Activated CD4-positive, alpha-beta T cell treated with anti-CD3 and anti-CD28 coated beads, Interleukin-2, amount 10 ng/mL, durations not matched to agents 7 days and 5 days (primary cell): ENCODE measurements at places on chromosomes 11 and 22. TPM values are rescaled to one million over a fixed set of nuclear protein-coding genes. Genes with fewer than 3 reads are reported as not detected.
A peak's percentile ranks its signal among the peaks of the same experiment; 100 is the strongest.

The OR52I2 gene
- total RNA-seq: not detected

The PIM3 gene
- total RNA-seq: 44.7 TPM

The NAP1L4 gene
- 367 TPM for total RNA-seq

The OR4A47 gene
- total RNA-seq: not detected

The C11orf68 gene
- total RNA-seq: 32.7 TPM

The RFPL1 gene
- not detected for total RNA-seq

DNA sequence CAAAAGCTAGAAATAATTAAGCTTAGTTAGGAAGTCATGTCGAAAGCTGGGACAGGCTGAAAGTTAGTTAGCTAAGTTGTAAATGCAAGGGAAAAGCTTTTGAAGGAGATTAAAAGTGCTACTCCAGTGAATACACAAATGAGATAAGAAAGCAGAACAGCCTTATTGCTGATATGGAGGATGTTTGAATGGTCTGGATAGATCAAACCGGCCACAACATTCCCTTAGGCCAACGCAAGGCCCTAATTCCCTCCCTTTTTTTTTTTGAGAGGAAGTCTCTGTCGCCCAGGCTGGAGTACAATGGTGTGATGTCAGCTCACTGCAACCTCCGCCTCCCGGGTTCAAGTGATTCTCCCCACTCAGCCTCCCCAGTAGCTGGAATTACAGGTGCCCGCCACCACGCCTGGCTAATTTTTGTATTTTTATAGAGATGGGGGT is 23.3 kb upstream of the WEE1 start:
- peaks cover 8% of the 10 kb centered on the region for H3K36me3 ChIP-seq
- H3K4me3 ChIP-seq: no peak overlapping the region
- no peaks in the 10 kb centered on the region for H3K27me3 ChIP-seq
- peaks cover 4% of the 10 kb centered on the region for H3K4me1 ChIP-seq

DNA sequence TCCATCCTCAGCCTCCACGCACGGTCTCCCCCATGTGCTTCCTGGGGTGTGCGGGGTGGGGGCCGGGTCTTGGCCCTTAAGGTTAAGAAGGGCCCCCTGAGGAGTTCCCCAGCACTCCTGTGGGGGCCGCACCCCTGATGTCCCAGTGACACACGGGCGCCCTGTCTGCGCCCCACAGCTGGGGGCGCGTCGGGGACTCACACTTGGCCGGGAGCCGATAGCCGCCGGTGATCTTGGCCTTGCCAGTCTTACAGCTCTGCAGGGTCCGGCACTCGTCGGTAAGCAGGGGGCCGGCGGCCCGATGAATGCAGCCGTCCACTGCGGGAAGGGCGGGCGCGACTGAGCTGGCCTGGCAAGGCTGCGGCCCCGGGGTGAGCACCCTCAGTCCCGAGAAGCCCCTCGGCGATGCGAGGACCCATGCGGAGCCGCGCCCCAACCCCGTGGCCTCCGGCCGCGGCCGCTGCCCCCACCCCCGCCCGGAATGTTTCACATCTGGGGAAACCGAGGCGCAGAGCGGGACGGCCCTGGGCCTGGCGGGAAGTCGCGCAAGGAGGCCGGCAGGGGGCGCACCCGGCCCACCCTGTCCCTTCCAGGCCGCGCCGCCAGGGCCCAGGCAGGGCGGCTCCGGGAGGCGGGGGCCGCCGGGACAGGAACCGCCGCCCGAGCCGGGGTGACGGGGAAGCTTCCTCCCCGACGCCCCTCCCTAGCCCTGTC is 13.9 kb downstream of the OTUB1 start:
- H3K36me3 ChIP-seq: peaks cover 16% of the 10 kb centered on the region
- H3K4me3 ChIP-seq: no peak overlapping the region
- peak; percentile 72 for DNase-seq
- peaks cover 4% of the 10 kb centered on the region for H3K27me3 ChIP-seq
- H3K27ac ChIP-seq: no peak overlapping the region

GRCh38 chr11:121723246-121723741 is 270.5 kb upstream of the SORL1-AS1 start:
- no peak overlapping the region for H3K27ac ChIP-seq
- H3K27me3 ChIP-seq: peaks cover 45% of the 10 kb centered on the region
- no peak for DNase-seq
- no peaks in the 10 kb centered on the region for H3K4me1 ChIP-seq

DNA sequence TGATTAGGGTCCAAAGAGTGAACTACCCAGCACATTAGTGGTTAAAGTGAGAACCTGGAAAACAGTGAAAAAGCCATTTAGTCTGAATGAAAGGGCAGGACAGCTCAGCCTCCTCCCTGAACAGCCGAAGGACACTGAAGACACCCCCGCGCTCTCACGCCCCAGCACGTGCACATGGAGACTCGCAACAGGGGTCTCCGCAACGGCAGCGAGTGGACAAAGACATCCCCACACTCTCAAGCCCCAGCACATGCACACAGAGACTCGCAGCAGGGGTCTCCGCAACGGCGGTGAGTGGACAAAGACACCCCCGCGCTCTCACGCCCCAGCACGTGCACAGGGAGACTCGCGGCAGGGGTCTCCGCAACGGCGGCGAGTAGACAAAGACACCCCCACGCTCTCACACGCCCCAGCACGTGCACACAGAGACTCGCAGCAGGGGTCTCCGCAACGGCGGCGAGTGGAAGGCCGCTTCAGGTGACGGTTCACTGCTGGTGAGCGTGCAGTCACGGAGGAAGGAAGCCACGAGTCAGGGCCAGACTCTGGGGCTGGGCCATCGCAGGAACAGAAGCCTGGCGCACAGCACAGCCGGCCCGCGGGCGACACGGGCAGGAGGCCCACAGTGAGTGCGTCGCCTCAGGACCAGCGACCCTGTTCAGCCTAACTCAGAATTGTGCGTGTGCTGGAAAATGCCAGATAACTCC is 43.6 kb downstream of the BRD1 start:
- peaks cover 40% of the 10 kb centered on the region for H3K4me1 ChIP-seq
- DNase-seq: no peak
- no peaks in the 10 kb centered on the region for H3K27me3 ChIP-seq
- peaks cover 37% of the 10 kb centered on the region for H3K36me3 ChIP-seq

GRCh38 chr22:21754523-21754922 is 18.9 kb upstream of the YPEL1 start:
- H3K4me1 ChIP-seq: no peaks in the 10 kb centered on the region
- H3K4me3 ChIP-seq: no peak overlapping the region
- no peak for DNase-seq
- no peak overlapping the region for H3K27ac ChIP-seq
- peaks cover 19% of the 10 kb centered on the region for H3K36me3 ChIP-seq

DNA sequence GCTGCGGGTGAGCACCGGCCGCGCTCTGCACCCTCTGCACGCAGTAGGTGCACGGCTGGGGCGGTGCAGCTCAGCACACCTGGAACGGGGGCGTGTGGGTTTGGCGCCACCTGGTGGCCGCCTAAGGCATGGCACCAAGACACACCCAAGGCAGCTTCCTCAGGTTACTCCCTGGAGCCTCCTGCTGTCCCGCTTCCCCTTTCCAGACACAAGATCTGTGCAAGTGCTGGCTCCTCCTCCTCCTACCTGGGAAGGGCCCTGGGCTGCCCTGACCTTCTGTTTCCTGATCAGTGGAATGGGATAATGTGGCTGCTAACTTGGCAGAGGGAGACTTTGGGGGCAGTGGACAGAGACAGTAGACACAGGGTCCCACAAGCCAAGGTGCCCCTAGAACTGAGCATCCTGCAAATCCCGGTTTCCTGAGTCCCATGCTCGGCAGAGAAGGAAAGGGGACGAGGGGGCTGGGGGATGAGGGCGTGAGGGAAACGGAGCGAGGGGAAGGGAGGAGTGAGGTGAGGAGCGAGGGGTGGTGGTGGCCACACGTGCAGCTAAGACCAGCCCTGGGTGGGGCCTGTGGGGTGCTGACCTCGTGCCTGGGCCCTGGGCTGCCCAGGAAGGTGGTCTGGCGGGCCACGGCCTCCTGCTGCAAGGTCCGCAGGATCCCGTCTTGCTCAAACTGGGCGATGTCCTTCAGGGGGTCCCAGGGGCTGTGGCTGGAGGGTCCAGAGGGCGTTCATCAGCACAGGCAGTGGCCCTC is 34.8 kb upstream of the CARS1 start:
- no peak overlapping the region for H3K27ac ChIP-seq
- no peaks in the 10 kb centered on the region for H3K27me3 ChIP-seq
- no peaks in the 10 kb centered on the region for H3K36me3 ChIP-seq
- DNase-seq: peak; percentile 76
- H3K4me1 ChIP-seq: peaks cover 7% of the 10 kb centered on the region

DNA sequence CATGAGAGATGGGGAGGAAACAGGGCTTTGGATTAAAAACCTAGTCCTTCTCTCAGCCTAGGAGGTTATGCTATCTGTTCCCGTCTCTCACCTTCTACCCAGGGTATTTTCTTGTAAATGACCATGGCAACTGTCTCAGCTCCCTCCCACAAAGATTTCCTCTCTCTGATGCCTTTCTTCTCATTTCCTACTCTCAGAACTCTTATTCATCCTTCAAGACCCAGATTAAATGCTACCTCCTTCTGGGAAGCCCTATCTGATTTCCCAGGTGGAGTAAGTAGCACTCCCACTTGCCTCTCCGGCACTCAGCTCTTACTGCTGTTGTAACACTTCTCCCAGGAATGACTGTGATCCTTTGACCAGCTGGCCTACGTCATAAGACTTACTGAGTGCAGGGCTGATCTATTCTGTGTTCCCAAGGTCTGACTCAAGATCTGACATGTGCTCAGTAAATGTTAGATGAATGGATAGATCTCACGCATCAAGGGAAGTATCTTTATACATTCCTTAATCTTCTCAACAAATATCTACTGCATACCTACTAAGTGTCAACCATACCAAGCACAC is 175.0 kb downstream of the TENM4 start:
- no peaks in the 10 kb centered on the region for H3K36me3 ChIP-seq
- H3K4me1 ChIP-seq: no peaks in the 10 kb centered on the region
- no peaks in the 10 kb centered on the region for H3K27me3 ChIP-seq
- no peak overlapping the region for H3K27ac ChIP-seq

- peaks cover 26% of the 10 kb centered on the region for H3K36me3 ChIP-seq
- H3K4me3 ChIP-seq: no peak overlapping the region
- H3K27ac ChIP-seq: no peak overlapping the region
- H3K27me3 ChIP-seq: no peaks in the 10 kb centered on the region
- H3K4me1 ChIP-seq: no peaks in the 10 kb centered on the region
Measured at GRCh38 chr11:61863548-61864081, 27.7 kb downstream of the FADS3 start.

GRCh38 chr22:41550952-41551491 is 6.8 kb upstream of the POLR3H start:
- no peak for DNase-seq
- no peaks in the 10 kb centered on the region for H3K36me3 ChIP-seq
- H3K4me1 ChIP-seq: peaks cover under 1% of the 10 kb centered on the region
- H3K4me3 ChIP-seq: no peak overlapping the region
- no peak overlapping the region for H3K27ac ChIP-seq
- H3K27me3 ChIP-seq: no peaks in the 10 kb centered on the region

DNA sequence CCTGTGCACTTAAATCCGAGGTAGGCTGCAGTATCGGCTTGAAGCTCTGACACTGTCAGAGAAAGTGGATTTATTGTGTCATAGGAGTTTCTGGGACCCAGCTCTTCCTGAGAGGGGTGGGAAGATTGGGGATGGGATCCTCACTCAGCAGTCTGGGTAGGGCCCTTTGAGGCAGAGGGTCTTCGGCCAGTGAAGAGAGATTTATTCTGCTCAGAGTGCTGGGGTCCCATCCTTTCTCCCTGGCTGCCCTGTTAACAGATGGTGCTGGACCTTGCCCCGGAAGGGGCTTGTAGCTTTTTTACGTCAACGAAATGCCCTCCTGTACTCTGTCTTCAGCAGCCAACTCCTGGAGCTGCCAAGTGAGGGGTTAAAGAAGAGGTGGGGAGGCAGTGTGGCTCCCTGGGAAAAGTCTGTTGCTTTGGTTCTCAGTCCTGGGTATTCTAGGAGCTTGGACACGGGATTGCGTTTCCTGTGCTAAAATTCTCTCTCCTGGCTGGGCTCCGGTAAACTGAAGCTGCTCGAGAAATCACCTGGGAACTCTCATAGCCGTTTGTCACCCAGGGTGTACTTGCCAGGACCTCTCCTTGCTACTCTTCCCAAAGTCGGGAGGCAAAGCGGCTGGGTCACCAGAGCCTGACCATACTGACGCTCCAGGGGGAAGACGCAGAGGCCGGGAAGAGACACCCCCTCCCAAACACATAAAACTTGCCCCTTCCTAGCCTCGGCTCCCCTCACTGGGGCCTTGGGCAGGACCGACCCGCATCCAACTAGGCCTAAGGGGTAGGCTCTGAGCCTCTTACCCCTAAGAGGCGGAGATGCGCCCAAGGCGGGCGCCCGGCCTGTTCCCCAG is 806 bp upstream of the SMDT1 start:
- H3K27me3 ChIP-seq: no peaks in the 10 kb centered on the region
- peak overlapping the region; percentile 96 for H3K27ac ChIP-seq
- peaks cover 21% of the 10 kb centered on the region for H3K36me3 ChIP-seq
- no peak for DNase-seq

DNA sequence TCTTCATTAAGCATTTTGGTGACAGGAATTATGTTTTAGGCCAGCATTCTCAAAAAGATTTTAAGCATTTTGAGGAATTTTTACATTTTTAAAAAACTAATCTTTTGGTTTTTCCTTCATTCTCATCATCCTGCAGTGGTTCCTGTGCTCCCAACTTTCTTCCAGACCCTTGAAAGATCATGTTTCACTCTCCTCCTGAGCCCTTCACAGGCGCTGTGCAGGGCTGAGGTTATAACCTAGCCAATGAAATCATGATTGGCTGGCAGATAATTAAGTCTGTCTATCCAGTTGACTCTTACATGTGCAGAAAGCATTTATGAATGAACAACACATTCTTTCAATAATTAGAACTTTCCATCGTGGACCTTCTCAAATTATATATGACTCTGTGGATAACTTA is 226.3 kb downstream of the DDX10 start:
- no peaks in the 10 kb centered on the region for H3K36me3 ChIP-seq
- peaks cover 11% of the 10 kb centered on the region for H3K4me1 ChIP-seq
- H3K27me3 ChIP-seq: no peaks in the 10 kb centered on the region
- DNase-seq: no peak

DNA sequence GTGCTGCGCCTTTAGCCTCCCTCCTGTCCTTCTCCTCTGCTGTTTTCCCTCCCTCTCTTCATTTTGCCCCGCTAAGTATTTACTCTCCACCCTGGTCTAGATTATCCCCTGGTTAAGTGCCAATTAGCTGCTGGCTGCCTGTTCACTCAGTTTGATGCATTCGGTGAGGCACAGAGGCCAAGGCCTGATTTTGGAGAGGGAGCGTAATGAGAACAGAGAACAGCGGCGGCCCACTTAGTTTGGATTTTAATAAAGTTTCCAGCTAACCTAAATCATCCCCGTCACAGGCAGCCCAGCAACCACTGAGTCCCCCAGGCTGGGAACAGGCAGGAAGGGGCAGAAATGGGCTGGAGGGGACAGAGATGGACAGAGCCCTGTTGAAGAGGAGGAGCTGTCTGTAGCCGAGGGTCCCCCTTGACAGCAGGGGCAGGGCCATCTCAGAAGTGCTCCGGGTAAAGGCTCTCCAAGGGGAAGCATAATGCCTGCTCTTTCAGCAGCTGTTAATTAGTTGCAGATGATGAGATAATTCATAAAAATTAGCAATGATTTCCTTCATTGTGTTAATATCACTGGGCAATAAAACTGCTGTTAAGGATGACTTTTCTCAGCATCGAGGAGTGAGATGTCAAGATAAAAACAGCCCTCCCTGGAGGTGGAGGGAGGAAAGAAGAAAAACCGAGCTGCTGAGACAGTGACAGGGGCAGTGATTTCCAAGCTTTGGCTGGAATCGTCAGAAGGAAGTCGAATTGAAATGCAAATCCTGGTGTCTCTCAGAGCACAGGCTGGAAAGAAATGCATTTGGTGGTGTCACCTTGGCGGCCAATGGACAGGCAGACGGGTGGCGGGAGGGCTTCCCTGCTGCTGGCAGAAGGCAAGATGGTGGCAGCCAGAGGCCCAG is 170.1 kb downstream of the GRIK4 start:
- no peak overlapping the region for H3K4me3 ChIP-seq
- no peaks in the 10 kb centered on the region for H3K4me1 ChIP-seq
- H3K36me3 ChIP-seq: no peaks in the 10 kb centered on the region
- no peak overlapping the region for H3K27ac ChIP-seq
- DNase-seq: no peak
